ENCODE measurements at places on chromosomes 13 and 19.

DNA sequence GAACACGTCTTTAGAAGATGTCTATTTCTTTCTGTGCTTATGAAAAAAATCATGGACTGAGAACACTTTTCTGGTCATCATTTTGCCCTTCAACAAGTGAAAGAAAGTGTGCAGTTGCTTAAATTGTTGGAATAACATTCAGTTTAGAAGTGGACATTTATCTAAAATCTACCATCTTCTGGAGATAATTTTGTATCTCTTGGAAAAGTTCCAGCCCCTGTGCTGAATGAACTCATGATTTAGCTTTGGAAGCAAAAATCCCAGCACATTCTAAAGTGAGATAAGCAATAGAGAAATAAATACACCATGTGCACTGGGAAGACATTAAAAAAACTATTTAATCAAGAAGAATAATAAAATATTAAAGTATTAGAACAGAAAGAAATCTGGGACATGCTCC lies 1420.8 kb upstream of the SLC10A2 start:
- DNase-seq, result peak; percentile 39

- DNase-seq, result peak; percentile 58
Observed at GRCh38 chr19:56110515-56111448, 10.3 kb downstream of the ZNF787 start.

DNA sequence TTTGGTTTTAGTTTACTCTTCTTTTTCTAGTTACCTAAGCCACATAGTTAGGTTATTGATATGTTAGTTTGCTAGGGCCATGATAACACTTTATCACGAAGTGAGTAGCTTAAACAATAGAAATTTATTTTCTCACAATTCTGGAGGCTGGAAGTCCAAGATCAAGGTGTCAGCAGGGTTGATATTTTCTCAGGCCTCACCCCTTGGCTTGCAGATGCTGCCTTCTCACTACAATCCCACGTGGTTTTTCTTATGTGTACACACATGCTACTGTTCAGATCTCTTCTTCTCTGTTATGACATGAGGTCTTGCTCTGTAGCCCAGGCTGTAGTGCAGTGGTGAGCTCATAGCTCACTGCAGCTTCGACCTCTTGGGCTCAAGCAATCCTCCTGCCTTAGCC lies 7.8 kb upstream of the URI1 start:
- no peak for DNase-seq

GRCh38 chr19:14686411-14686810 lies 3.4 kb upstream of the ZNF333 start:
- DNase-seq, result peak; percentile 42

DNA sequence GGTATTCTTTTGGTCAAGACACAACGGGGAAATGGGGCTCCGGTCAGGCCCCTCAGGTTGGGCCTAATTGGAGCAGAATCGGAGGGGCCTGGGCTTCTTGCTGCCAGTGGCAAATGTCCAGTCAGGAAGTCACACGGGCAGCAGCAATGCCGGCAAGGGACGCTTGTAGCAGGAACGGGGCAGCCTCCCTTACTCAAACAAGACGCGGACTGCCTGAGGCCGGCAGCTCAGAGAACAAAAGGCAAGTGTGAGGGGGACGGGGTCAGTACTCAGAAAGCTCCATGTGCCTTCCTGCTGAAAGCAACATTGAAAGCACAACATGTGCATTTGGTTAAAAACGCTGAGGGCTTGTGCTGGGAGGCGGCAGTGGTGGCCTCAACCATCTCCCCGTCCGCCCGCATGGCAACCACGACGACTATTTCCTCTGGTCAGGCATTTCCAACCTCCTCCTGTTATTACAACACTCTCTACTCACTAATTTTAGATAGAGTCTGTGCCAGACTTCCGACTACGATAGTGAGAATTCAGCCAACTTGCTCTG lies 20.5 kb upstream of the RASA3 start:
- peak; percentile 75 for DNase-seq

DNA sequence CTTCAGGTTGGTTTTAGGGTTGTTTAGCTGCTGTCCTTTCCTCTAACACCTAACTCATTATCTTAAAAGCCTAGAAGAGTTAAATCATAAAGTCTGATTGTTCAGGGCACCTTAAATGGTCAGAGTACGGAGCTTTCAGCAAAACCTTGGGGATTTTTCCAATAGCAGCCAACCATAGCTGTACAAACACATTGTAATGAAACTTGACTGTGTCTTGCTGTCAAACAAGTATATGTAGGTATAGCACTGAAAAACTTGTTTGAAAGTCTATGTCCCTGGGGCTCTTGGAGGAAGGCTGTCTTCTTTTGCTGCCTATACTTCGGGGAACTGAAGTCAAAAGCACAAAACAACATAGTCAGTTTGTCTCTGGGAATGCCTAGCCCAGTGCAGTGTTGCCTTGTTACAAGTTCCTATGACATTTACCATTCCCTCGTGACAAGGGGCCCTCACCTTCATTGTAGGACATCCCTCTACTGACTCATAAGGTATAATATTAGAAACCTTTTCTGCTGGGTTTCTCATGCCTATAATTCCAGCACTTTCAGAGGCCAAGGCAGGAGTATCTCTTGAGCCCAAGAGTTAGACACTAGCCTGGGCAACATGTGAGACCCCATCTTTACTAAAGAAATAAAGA lies 474.5 kb upstream of the NBEA start:
- no peak for DNase-seq

Measured in fibroblast of pulmonary artery (primary cell).